ENCODE measurements at places on chromosomes 13 and 19. TPM values are rescaled to one million over a fixed set of nuclear protein-coding genes. Genes with fewer than 3 reads are reported as not detected.

The CGB3 gene
- 0.72 TPM for total RNA-seq

The PLIN5 gene
- 2.8 TPM for total RNA-seq

The PDX1 gene
- total RNA-seq = not detected

DNA sequence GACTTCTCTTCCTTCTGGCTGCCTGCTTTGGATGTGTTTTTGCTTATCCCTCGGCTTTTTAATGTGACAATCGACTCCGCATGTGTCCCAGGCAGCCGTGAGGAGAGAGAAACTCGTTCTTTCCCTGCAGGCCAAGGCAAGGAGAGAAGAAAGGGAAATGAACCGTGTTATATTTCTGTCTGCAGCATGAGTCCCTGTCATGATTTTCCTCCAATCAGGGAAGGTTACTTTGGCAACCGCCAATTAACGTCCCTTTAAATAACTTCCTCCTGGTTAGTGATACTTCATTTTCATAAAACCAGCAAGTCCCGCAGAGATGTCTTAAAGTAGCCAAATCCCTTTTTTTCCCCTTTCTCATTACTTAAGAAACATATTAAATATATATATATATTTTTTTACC is 42.6 kb downstream of the RFC3 start:
- no peaks in the 10 kb centered on the region for H3K36me3 ChIP-seq
- H3K4me1 ChIP-seq = no peaks in the 10 kb centered on the region
- no peak overlapping the region for H3K4me3 ChIP-seq
- no peak overlapping the region for H3K27ac ChIP-seq
- no peaks in the 10 kb centered on the region for H3K27me3 ChIP-seq

The HCN2 gene
- 8.6 TPM for total RNA-seq

GRCh38 chr13:50419331-50419865 is 404.2 kb downstream of the KCNRG start:
- no peak overlapping the region for H3K4me3 ChIP-seq
- no peaks in the 10 kb centered on the region for H3K36me3 ChIP-seq
- no peaks in the 10 kb centered on the region for H3K4me1 ChIP-seq
- H3K27ac ChIP-seq = peak overlapping the region; percentile 64
- DNase-seq = no peak

The SIGLEC8 gene
- 3.6 TPM for total RNA-seq

The CFD gene
- 6.5 TPM for total RNA-seq

The ZNF14 gene
- 18.0 TPM for total RNA-seq

The PALM3 gene
- total RNA-seq = 1.7 TPM

The CPB2 gene
- total RNA-seq = 0.11 TPM

- no peak overlapping the region for H3K4me3 ChIP-seq
- DNase-seq = no peak
Observed at GRCh38 chr13:72185776-72186175, 318.8 kb upstream of the DACH1 start.

The MEF2B gene
- total RNA-seq = not detected

GRCh38 chr19:7808108-7808507 is 21.9 kb upstream of the EVI5L start:
- DNase-seq = no peak
- H3K4me1 ChIP-seq = no peaks in the 10 kb centered on the region
- H3K4me3 ChIP-seq = no peak overlapping the region
- no peak overlapping the region for H3K27ac ChIP-seq
- H3K36me3 ChIP-seq = no peaks in the 10 kb centered on the region
- no peaks in the 10 kb centered on the region for H3K27me3 ChIP-seq

The KRI1 gene
- total RNA-seq = 4.4 TPM

DNA sequence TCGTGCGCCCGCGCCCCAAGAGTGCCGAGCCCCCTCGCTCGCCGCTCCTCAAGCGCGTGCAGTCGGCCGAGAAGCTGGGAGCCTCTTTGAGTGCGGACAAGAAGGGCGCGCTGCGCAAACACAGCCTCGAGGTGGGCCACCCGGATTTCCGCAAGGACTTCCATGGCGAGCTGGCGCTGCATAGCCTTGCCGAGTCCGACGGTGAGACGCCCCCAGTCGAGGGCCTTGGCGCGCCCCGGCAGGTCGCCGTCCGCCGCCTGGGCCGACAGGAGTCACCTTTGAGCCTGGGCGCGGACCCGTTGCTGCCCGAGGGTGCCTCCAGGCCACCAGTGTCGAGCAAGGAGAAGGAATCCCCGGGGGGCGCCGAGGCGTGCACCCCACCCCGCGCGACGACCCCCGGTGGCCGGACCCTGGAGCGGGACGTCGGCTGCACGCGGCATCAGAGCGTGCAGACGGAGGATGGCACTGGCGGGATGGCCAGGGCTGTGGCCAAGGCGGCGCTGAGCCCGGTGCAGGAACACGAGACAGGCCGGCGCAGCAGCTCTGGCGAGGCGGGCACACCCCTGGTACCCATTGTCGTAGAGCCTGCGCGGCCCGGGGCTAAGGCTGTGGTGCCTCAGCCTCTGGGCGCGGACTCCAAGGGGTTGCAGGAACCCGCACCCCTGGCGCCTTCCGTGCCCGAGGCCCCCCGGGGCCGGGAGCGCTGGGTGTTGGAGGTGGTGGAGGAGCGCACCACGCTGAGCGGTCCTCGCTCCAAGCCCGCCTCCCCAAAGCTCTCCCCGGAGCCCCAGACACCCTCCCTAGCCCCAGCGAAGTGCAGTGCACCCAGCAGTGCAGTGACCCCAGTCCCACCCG is 7.1 kb downstream of the DNASE2 start:
- no peak for DNase-seq
- peaks cover 6% of the 10 kb centered on the region for H3K4me1 ChIP-seq
- peaks cover 73% of the 10 kb centered on the region for H3K36me3 ChIP-seq
- H3K4me3 ChIP-seq = no peak overlapping the region

DNA sequence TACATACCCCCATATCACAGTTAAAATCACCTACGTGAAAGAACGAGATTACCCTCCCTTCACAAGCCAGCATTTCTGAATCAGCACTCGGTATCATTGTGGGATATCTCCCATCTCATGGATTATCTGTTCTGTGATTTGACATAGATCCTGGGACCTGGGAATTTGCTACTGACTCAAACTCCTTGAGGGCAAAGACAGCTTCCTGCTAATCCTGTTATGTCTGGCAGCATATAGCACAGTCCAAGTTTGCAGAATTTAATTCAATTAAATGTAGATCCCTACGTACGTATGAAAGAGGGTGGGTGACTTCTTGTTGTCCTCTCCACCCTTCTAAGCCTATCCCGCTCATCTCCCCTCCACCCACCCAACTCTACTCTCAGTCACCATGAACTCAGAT is 476.5 kb downstream of the KLF5 start:
- no peak overlapping the region for H3K27ac ChIP-seq
- H3K27me3 ChIP-seq = no peaks in the 10 kb centered on the region
- H3K4me1 ChIP-seq = no peaks in the 10 kb centered on the region
- DNase-seq = no peak

The CLEC4G gene
- total RNA-seq = 0.17 TPM

DNA sequence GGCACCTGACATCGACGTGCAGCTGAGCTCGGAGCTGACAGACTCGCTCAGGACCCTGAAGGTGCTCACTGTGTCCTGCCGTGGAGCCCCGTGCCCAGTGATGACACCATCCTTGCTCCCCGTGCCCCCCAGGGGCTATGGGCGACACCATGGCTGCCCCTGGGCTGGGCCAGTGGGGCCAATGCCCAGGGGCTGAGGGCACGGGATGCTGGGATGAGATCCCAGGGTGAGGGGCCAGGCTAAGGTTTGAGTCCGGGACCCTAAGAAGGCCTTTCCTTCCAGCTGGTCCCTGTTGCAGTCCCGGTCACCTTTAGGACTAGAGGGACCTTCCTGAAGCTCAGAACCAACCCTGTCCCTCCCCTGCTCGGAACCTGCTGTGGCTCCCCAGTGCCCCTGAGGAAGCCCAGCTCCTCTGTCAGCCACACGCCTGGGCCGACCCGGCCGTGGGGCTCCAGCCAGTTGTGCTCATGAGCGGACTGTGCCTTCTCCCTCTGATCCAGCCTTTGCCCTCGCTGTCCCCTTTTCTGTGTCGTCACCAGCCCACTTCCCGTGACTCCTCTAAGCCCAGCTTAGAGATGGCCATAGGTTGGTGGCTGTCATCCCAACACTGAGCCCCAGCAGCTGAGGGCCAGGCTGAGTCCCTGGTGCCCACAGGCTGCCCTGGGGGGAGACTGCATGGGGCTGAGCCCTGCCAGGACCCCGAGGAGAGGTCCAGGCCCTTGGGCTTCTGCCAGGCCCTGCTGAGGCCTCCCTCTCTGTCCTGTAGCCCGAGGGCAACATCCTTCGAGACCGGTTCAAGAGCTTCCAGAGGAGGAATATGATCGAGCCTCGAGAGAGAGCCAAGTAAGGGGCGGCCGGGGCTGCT is 10.6 kb downstream of the NOP53 start:
- peaks cover 83% of the 10 kb centered on the region for H3K36me3 ChIP-seq
- no peak overlapping the region for H3K4me3 ChIP-seq
- no peaks in the 10 kb centered on the region for H3K27me3 ChIP-seq
- DNase-seq = no peak

The ZNF473 gene
- 14.1 TPM for total RNA-seq

GRCh38 chr19:31289976-31290375 is 59.3 kb downstream of the TSHZ3 start:
- no peak overlapping the region for H3K27ac ChIP-seq
- peaks cover 6% of the 10 kb centered on the region for H3K36me3 ChIP-seq
- H3K27me3 ChIP-seq = no peaks in the 10 kb centered on the region
- no peak for DNase-seq

GRCh38 chr13:59641817-59642216 is 521.9 kb downstream of the DIAPH3 start:
- H3K4me1 ChIP-seq = no peaks in the 10 kb centered on the region
- no peak for DNase-seq
- no peak overlapping the region for H3K27ac ChIP-seq
- no peaks in the 10 kb centered on the region for H3K36me3 ChIP-seq
- H3K27me3 ChIP-seq = no peaks in the 10 kb centered on the region

DNA sequence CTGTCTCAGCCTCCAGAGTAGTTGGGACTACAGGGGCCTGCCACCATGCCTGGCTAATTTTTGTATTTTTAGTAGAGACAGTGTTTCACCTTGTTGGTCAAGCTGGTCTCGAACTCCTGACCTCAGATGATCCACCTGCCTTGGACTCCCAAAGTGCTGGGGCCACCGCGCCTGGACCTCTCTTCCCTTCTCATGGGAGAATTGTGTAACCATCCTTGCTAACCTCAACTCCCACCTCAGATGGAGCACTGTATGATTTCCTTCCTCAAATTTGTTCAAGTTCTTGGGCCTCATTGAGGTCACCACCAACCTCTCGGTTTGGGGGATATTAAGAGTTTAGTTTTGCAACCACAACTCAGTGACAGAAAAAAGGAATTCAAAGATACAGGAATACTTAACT is 10.7 kb downstream of the LILRA5 start:
- no peaks in the 10 kb centered on the region for H3K4me1 ChIP-seq
- no peak overlapping the region for H3K27ac ChIP-seq
- DNase-seq = no peak
- no peaks in the 10 kb centered on the region for H3K36me3 ChIP-seq
- H3K27me3 ChIP-seq = peaks cover 7% of the 10 kb centered on the region

DNA sequence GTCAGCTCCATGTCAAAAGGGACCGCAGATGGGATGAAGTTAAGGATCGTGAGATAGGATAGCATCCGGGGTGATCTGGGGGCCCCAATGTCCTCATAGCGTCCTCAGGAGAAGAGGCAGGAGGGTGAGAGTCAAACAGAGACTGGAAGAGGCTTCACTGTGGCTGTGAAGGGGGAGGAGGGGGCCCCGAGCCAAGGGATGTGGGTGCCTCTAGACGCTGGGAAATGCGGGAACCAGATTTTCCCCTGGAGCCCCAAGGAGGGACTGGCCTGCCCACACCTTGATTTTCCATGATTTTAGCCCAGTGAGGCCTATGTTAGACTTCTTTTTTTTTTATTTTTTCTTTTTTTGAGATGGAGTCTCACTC is 61.2 kb downstream of the GNG7 start:
- peaks cover 18% of the 10 kb centered on the region for H3K4me1 ChIP-seq
- no peak for DNase-seq
- H3K36me3 ChIP-seq = peaks cover 11% of the 10 kb centered on the region
- no peaks in the 10 kb centered on the region for H3K27me3 ChIP-seq
- no peak overlapping the region for H3K4me3 ChIP-seq
- no peak overlapping the region for H3K27ac ChIP-seq

- DNase-seq = no peak
- no peak overlapping the region for H3K27ac ChIP-seq
- H3K27me3 ChIP-seq = peaks cover 14% of the 10 kb centered on the region
- peak overlapping the region; percentile 84 for H3K4me3 ChIP-seq
Observed at GRCh38 chr19:45078390-45079062, 534 bp upstream of the GEMIN7 start.

DNA sequence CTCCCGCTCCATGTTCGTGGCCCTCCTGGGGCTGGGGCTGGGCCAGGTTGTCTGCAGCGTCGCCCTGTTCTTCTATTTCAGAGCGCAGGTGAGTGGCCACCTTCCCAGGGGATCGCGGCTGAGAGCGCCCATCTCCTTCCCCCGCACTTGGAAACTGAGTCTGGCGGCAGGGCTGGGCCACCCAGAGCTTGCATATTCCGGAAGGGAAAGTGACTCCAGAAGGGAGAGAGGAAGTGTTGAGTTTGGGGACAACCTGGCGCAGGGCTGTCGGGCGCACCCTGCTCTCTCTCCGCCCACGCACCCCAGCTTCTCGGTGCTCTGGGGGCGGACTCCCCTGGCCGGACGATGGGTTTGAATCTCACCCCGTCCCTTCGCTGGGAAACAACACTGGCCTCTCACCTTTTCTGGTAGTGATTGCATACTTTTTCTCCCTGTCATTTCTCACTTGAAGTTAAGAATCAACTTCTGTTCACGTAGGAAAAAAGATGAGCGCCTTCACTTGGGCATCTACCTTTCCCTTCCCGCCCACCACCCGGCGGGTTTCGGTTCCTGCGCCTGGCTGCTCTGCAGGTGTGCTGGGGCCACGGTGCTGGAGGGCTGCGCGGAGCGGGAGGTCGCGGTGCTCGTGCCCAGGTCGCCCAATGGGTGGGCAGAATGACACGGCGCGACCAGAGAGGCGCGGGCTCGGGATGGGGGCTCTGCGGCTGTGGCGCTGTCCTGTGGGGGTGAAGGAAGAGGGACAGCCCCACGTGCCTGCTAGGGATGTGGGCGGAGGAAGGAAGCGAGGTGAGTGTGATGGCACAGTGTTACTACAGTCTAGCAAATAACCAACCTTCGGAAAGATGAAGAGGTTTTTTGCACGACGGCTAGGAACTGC is 721 bp downstream of the TNFSF11 start:
- H3K27me3 ChIP-seq = peaks cover 34% of the 10 kb centered on the region
- no peaks in the 10 kb centered on the region for H3K36me3 ChIP-seq
- H3K4me1 ChIP-seq = peaks cover 14% of the 10 kb centered on the region
- no peak overlapping the region for H3K27ac ChIP-seq
- H3K4me3 ChIP-seq = peak overlapping the region; percentile 21

The ALDH16A1 gene
- 15.7 TPM for total RNA-seq

The ZNF799 gene
- 10.0 TPM for total RNA-seq

The TLE6 gene
- 5.0 TPM for total RNA-seq

The RGCC gene
- 56.3 TPM for total RNA-seq

GRCh38 chr13:33259296-33259695 is 26.3 kb downstream of the STARD13 start:
- H3K4me3 ChIP-seq = no peak overlapping the region
- H3K27ac ChIP-seq = peak overlapping the region; percentile 59
- H3K27me3 ChIP-seq = no peaks in the 10 kb centered on the region
- H3K4me1 ChIP-seq = peaks cover 15% of the 10 kb centered on the region
- no peaks in the 10 kb centered on the region for H3K36me3 ChIP-seq
- no peak for DNase-seq

Data from spinal cord (tissue), 10 donors.